ENCODE measurements at places on chromosomes 7 and 10.

- no peak for DNase-seq
Measured at GRCh38 chr10:14684354-14684753, 90.3 kb downstream of the FAM107B start.

DNA sequence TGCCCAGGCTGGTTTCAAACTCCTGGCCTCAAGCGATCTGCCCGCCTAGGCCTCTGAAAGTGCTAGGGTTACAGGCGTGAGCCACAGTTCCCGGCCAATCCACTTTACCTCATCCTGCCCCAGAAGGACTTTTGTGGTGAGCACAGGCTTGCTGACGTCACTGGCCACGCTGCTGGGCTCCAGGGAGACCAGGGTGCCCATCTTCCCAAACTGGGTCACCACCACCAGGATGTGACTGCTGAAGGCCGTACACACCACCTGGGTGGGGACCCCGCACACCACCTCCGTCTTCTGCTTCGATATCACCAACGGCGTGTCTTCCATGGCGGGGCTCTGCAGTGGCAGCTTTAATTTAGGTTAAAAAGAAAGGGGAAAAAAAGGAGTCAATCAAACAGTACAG, 816 bp downstream of the PSMG3 start:
- DNase-seq, result peak; percentile 27

- no peak for DNase-seq
Measured at GRCh38 chr7:90596671-90597562, 796 bp downstream of the CDK14 start.

- DNase-seq, result no peak
Measured at GRCh38 chr10:85420501-85421191, 945.9 kb downstream of the GRID1 start.

DNA sequence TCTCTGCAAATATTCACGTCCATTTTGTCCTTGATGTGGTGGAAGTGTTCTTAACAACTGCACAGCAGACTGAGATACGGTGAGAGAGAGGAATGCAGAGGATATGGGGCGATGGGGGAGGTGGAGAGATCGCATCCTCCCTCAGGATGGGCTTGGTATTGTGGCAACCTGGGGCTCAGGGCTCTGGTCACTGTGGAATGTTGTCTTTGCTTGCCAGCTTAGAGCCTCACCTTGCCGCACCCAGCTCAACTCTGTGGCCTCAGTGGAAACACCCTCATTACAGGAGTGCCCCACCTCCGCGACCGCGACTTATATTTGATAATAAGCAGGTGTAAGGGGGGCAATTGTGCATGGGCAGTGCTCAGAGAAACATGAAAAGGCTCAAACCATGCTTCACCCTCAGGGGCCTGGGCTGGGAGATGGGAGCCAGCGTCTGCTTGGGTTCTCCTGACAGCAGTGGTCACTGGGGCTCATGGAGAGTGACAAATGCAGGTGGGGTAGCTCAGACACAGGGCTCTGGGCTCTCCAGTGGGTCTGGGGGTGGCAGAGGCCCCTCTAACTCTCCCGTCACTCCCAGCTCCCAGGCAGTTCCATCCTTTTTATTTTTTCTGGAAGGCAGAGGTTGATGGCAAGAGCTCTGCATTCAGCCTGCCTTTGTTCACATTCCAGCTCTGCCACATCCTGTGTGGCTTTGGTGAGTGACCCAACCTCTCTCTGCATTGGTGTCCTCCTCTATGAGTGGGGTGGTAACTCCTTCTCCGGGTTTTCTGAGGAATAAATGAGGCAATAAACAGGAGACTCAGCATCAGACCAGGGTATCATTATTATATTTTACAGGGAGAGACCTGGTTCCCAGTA, 43.1 kb upstream of the EMX2 start:
- DNase-seq, result no peak

- DNase-seq, result no peak
Measured at GRCh38 chr7:21106296-21106732, 319.6 kb upstream of the SP8 start.

Data from activated CD8-positive, alpha-beta memory T cell treated with anti-CD3 and anti-CD28 coated beads for 48 hours (primary cell).